ENCODE measurements at places on chromosomes 16 and 17. TPM values are rescaled to one million over a fixed set of nuclear protein-coding genes. Genes with fewer than 3 reads are reported as not detected.
A peak's percentile ranks its signal among the peaks of the same experiment; 100 is the strongest.

Gene CCL13
- total RNA-seq, result not detected

Gene TBX4
- 2.2 TPM for total RNA-seq

Gene SLC5A11
- total RNA-seq, result not detected

Gene RAB26
- not detected for total RNA-seq

Gene TBC1D3B
- 3.3 TPM for total RNA-seq

Gene ZG16
- not detected for total RNA-seq

Gene HBA2
- total RNA-seq, result 803 TPM

DNA sequence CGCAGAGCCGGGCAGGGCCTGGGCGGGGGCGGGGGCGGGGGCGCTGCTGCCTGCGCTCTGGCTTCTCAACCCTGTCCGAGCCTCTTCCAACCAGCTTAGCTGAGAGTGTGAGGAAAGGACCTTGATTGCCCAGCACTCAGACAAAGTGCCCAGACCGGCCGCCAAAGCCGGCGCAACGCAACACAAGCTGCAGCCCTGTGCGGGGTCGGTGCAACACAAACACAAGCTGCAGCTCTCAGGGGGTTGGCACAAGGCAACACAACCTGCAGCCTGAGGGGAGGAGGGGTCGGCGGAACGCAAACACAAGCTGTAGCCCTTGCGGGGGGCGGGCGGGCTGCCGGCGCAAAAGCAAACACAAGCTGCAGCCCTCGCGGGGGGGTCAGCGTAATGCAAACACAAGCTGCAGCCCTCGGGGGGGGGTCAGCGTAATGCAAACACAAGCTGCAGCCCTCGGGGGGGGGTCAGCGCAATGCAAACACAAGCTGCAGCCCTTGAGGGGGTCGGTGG lies 60.0 kb downstream of the KLHDC4 start:
- no peak for DNase-seq

DNA sequence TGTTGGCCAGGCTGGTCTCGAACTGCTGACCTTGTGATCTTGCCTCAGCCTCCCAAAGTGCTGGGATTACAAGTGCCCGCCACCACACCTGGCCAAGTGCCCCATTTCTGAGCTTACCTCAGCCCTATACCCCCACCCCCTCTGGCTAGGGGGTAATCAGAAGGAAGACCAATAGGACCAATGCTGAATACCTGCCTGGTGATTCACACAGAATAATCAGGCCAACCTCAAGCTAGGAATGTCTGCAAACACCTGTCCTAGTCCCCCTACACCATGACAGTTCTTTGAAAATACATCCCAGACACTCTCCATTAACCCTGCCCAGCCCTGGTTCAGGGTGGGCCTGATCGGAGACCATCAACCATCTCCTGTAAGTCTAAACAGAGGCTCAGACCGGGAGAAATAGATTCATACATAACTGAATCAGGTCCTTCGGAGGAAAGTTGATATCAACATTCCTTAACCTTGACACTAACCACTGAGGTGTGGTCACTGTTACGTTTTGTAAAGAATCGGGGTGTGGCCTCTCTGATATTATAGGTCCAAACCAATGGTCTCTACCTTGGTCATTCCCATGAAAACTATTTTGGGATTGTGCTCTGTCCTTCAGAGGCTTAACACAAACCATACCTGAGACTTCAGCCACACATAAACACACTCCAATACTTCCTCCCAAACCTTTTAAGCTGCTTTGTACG lies 130.8 kb downstream of the GAS7 start:
- DNase-seq, result no peak

GRCh38 chr16:57984443-57985203 lies 13.7 kb upstream of the CNGB1 start:
- peak; percentile 91 for DNase-seq

- DNase-seq, result no peak
Measured at GRCh38 chr17:14016858-14017257, 52.4 kb upstream of the COX10 start.

- peak; percentile 76 for DNase-seq
Measured at GRCh38 chr16:86018487-86018886, 119.5 kb downstream of the IRF8 start.

- no peak for DNase-seq
Measured at GRCh38 chr16:74111456-74111982, 185.1 kb upstream of the PSMD7 start.

DNA sequence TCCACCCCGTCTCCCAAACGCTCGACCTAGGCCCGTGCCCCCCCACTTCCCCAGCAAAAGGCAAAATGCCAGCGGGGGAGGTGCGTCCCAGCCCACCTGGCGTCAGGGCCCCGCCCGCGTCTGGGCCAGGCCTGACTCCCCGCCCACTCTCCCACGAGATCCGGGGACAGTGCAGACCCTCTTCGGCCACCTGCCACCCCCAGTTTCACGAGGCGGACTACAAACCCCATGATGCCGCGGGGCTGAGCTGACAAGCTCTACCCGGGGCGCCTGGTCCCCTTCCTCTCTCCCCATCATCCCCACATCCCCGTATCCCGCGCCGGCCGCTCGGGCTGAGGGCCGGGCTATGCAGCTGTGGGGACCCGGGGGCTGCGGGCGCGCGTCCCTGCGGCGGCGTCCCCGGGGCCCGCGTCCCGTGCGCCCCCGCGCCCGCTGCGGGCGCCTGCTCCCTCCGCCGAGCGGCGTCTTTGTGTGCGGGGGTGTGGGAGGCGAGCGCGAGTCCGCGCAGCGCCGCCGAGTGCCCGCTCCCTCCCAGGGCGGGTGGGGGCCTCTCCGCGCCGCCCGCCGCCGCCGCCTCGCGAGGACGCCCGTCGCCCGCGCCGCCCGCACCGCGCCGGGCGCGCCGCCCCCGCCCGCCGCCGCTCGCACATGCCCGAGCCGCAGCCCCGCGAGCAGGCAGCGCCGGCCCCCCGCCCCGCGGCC lies at the start of gene ANKRD13B:
Gene ANKRD13B, plus strand, starts transcription at position 283 of the 702 bp plus-strand sequence. CDS start 490 bp downstream, outside the sequence.
- DNase-seq, result peak; percentile 67

- no peak for DNase-seq
Measured at GRCh38 chr17:39212195-39212810, 12.2 kb downstream of the RPL19 start.

DNA sequence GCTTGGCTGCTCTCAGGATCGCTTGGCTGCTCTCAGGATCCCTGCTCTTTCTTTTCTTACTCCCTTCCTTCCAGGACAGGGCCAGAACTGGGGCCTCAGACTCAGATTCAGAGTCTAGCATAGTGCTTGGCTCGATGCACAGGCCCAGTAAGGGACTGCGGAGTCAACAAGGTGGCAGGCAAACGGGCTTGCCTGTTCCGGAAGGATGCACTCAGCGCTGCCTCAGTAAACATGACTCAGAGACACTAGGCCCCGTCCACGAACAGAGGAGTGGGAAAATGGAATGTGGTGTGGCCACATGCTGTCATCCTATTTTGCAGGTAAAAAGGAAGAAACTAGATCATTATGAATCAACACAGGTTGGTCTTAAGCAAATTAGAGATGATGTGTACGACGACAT lies 9.8 kb downstream of the SPHK1 start:
- no peak for DNase-seq
